NCI-H345 (cell line): ENCODE measurements at places on chromosomes 13 and 19.

DNA sequence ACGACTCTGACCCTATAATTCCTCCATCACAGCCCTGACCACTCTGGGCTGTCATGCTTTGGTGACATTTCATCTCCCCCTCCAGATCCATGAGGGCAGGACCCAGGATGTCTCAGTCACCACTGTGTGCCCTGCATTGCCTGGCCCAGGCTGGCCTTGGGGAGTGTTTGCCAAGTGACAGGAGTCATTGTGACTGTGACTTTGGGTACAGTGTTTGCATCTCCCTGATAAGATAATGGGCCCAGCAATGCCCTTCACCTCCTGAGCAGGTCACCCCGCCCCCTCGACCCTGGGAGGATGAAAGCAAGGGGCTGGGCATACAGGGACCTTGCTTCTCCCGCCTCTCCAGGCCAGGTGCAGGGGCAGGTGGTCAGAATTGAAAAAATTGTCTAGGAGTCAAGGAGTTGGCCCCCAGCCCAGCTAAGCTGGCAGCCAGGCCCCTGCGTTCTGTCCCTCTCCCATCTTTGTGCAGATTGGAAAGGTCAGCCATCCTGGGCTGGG is 5.9 kb upstream of the ATP4A start:
- DNase-seq = no peak

GRCh38 chr13:46289260-46289955 is 77.7 kb downstream of the LRRC63 start:
- DNase-seq = no peak

DNA sequence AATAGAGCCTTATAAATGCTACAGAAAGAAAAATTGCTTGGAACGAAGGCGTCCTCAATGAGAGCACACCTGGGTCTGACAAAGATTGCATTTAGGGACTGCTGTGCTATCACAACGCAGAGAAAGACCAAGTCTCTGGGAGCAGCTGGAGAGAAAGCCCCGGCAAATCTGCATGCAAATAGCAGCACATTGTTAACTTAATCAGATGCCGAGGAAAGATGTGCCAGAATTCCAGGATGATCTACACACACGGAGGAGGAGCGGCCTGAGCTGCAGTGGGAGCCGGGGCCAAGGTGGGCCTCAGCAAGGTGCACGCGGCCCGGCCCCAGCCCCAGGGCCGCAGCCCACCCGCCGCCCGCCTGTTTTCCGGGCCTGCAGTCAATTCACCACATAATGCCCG is 1.4 kb downstream of the ZNF536 start:
- no peak for DNase-seq

GRCh38 chr13:52903320-52903719 is 54.9 kb upstream of the PCDH8 start:
- no peak for DNase-seq

DNA sequence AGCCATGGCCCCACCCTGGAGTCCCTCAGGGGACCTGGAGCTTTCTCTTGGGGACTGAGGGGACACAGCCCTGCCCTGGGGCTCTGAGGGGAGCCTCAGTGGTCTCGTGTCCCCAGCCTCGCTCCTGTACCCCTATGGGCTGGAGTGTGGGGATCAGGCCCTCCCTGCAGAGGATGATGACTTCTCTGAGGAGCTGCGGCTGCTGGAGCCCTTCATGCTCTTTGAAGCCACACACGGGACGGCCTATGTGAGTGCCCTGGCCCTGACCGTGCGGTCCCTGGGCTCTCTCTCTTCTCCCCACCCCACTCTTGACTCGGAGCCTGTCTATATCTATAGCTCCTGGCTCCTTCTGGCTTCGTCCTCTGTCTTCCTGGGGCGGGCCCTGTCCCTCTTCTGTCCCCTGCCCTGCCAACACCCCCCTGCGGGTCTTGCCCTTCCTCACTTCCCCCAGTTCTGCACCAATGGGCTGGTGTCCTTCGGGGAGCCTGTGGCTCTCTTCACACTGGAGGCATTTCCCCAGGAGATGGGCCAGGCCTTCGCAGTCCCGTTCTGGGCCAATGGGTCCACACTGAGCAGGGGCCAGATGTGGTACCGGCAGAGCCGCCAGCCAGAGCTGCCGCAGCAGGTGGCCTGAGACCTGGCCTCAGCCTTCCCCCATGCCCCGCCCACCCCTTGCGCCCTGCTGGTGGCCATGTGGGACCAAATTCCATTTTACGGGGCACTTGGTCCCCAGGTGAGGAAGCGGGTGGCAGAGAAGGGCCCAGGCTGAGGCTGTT is 33.1 kb downstream of the HPN start:
- DNase-seq = no peak

GRCh38 chr19:38358071-38358470 is 16.3 kb upstream of the PSMD8 start:
- no peak for DNase-seq

GRCh38 chr13:110506859-110507566 is 54.5 kb downstream of the RAB20 start:
- no peak for DNase-seq

DNA sequence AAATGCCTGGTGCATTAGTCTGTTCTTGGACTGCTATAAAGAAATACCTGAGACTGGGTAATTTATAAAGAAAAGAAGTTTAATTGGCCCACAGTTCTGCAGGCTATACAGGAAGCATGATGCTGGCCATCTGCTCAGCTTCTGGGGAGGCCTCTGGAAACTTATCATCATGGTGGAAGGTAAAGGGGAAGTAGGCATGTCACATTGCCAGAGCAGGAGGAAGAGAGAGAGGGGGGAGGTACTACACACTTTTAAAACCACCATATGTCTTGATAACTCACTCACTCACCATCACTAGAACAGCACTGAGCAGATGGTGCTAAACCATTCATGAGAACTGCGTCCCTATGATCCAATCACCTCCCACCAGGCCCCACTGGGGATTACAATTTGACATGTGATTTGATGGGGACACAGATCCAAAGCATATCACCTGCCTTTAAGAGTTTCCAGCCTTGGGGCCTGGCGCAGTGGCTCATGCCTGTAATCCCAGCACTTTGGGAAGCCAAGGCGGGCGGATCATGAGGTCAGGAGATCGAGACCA is 219.0 kb downstream of the KATNAL1 start:
- DNase-seq = no peak
